Glomerular endothelial cell (primary cell): ENCODE measurements at places on chromosomes 2 and 18. TPM values are rescaled to one million over a fixed set of nuclear protein-coding genes. Genes with fewer than 3 reads are reported as not detected.

CD28 gene
- total RNA-seq = 0.05 and 0.12 TPM in 2 replicates

MYO5B gene
- total RNA-seq = 1.8 and 11.2 TPM in 2 replicates

KCNG2 gene
- not detected in 2 replicates for total RNA-seq

IL36B gene
- total RNA-seq = not detected in 2 replicates

KRTCAP3 gene
- not detected in 2 replicates for total RNA-seq

NCKAP1 gene
- total RNA-seq = 133 and 146 TPM in 2 replicates

GRCh38 chr2:39524061-39524460 is 87.0 kb upstream of the MAP4K3 start:
- no peak for DNase-seq

DNA sequence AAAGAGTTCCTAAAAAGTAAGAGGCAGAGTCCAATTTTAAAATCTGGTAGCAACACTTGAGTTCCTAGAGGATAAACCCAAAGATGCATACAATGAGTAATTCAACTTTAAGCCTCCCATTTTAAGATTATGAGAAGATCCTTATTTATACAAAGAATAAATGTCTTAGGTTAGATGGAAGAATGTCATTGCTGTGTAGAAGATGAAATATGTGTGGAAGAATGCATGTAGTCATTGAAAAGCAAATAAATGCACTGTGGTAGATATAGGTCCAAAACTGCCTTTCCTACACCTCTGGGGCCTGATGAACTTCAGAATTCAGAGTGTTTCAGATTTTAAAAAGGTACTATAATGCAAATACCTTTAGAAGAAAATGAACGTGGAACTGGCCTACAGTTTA is 58.7 kb upstream of the LRP1B start:
- DNase-seq = no peak

- DNase-seq = no peak
Observed at GRCh38 chr2:147630585-147630984, 214.2 kb upstream of the ACVR2A start.

GRCh38 chr2:226270285-226271058 is 529.1 kb downstream of the IRS1 start:
- DNase-seq = no peak

GRCh38 chr2:217918308-217919024 is 84.3 kb downstream of the TNS1 start:
- DNase-seq = no peak

GRCh38 chr2:127694986-127695385 is 6.3 kb upstream of the SFT2D3 start:
- no peak for DNase-seq
